ENCODE measurements at places on chromosomes 13 and 19. TPM values are rescaled to one million over a fixed set of nuclear protein-coding genes. Genes with fewer than 3 reads are reported as not detected.
A peak's percentile ranks its signal among the peaks of the same experiment; 100 is the strongest.

SIGLEC10 gene
- total RNA-seq, result not detected

CACNA1A gene
- total RNA-seq, result 1.2 TPM

NFIC gene
- total RNA-seq, result 215 TPM

DNA sequence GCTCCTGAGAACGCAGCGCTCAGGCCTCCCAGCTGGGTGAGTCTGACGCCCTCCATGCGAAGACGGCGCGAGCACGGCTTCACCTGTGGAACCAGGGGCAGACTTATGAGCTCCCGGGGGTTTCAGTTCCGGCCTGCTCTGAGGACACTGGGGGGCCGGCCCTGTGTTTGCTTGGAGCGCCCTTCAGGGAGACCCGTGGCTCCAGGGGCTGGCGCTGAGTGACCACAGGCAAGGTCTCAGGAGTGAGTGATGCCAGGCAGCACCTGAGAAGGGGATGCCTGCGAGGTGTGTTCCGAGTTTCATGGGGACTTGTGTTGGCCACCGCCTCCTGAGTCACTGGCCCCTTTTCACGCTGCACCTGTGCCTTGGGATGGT lies 4.5 kb downstream of the MCF2L start:
- no peak for DNase-seq
- H3K36me3 ChIP-seq, result no peaks in the 10 kb centered on the region
- no peak overlapping the region for H3K4me3 ChIP-seq
- H3K27me3 ChIP-seq, result peaks cover 52% of the 10 kb centered on the region
- no peak overlapping the region for H3K27ac ChIP-seq
- peaks cover 6% of the 10 kb centered on the region for H3K4me1 ChIP-seq

GRCh38 chr19:18287836-18288772 lies 6.7 kb upstream of the JUND start:
- peaks cover 40% of the 10 kb centered on the region for H3K4me1 ChIP-seq
- H3K4me3 ChIP-seq, result no peak overlapping the region
- no peak overlapping the region for H3K27ac ChIP-seq
- DNase-seq, result no peak
- H3K27me3 ChIP-seq, result peaks cover 2% of the 10 kb centered on the region

DNA sequence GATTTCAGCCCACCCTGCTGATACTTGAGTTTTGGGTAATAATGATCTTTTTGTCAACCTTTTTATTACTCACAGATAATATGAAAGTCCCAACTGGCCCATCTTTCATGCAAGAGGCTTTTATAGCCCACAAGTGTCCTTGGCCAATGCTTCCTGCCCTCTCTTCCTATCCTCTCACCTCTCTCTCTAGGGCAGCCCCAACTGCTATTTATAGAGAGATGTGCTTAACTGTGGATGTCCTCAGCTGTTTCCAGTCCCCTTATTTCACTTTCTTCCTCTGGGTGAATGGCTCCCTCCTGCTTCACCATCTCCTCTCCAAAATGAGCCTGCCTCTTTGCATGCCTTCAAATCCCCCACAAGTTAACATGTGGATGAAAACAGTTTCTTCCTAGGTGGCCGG lies 27.4 kb downstream of the ARHGEF7 start:
- no peak overlapping the region for H3K27ac ChIP-seq
- H3K27me3 ChIP-seq, result peaks cover 35% of the 10 kb centered on the region
- H3K36me3 ChIP-seq, result no peaks in the 10 kb centered on the region
- DNase-seq, result no peak
- H3K4me1 ChIP-seq, result no peaks in the 10 kb centered on the region

DNA sequence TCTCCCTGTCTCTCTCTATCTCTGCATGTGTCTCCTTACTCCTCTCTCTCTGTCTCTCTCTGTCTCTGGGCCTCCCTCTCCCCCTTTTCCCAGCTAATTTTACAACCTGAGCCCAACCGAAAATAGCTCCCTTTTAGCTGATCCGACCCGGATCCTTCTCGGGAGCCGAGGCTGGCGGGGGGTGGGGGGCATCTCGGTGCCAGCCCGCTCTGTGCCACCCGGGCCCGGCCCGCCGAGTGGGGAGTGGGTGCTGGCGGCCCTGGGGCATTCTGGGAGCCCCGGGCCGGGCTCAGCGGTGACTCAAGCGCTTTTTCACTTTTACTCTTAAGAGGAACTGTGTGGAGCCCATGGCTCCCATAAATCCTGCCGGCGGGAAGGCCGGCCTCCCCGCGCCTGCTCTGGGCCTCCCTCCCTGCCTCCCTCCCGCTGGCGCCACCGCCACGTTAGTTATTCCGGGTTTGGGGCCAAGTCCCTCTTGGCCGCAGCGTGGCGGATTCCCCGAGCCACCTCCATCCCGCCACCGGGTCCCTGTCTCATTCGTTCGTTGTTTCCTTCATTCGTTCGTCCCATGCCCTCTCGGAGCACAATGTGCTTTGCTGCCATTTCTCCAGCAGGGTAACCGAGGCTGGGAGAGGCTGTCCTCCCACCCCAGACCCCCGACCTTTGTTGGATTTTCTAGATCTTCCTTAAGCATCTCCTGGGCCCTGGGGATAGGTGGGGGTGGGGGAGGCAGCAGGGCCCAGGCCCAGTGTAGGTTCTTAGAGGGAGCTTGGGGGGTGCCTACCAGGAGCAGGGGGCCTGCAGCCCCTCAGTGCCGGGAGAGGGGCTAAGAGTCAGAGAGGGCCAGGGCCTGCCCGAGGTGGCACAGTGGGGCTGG lies 3.2 kb downstream of the NFIC start:
- DNase-seq, result peak; percentile 65
- no peaks in the 10 kb centered on the region for H3K36me3 ChIP-seq
- peaks cover 7% of the 10 kb centered on the region for H3K27me3 ChIP-seq
- H3K4me1 ChIP-seq, result peaks cover 60% of the 10 kb centered on the region

GRCh38 chr13:74571811-74572210 lies 437.6 kb upstream of the KLF12 start:
- H3K36me3 ChIP-seq, result no peaks in the 10 kb centered on the region
- no peak overlapping the region for H3K27ac ChIP-seq
- peaks cover 13% of the 10 kb centered on the region for H3K4me1 ChIP-seq
- no peak overlapping the region for H3K4me3 ChIP-seq
- peaks cover 15% of the 10 kb centered on the region for H3K27me3 ChIP-seq

DNA sequence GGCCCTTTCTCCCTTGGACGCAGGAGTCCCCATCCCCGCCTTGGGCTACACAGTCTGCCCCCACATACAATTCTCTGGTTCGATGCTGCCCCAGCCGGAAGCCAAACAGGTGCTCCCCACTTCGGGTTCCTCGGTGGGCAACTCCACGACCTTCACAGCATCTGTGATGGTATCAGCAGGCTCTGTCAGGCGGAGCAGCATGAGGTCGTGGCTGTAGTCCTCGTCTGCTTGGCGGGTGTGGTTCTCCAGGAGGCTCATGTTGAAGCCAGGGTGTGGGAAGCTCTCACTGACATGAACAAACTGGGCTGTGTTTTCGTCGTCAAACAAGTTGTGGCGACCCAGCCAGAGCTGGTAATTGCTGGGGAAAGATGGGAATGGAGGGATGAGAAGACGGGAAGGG lies 3.5 kb downstream of the KLK1 start:
- no peak for DNase-seq
- H3K4me1 ChIP-seq, result peaks cover 7% of the 10 kb centered on the region
- H3K27ac ChIP-seq, result no peak overlapping the region
- H3K4me3 ChIP-seq, result no peak overlapping the region
- no peaks in the 10 kb centered on the region for H3K36me3 ChIP-seq

- H3K4me1 ChIP-seq, result peaks cover 38% of the 10 kb centered on the region
- no peak overlapping the region for H3K4me3 ChIP-seq
- peaks cover 28% of the 10 kb centered on the region for H3K36me3 ChIP-seq
- peaks cover 5% of the 10 kb centered on the region for H3K27me3 ChIP-seq
- H3K27ac ChIP-seq, result no peak overlapping the region
- no peak for DNase-seq
Measured at GRCh38 chr13:101648766-101649487, 196.5 kb downstream of the ITGBL1 start.

Data from HFFc6 (cell line).